ENCODE measurements at places on chromosomes 2 and 18. TPM values are rescaled to one million over a fixed set of nuclear protein-coding genes. Genes with fewer than 3 reads are reported as not detected.

Gene CELF4
- total RNA-seq = not detected

DNA sequence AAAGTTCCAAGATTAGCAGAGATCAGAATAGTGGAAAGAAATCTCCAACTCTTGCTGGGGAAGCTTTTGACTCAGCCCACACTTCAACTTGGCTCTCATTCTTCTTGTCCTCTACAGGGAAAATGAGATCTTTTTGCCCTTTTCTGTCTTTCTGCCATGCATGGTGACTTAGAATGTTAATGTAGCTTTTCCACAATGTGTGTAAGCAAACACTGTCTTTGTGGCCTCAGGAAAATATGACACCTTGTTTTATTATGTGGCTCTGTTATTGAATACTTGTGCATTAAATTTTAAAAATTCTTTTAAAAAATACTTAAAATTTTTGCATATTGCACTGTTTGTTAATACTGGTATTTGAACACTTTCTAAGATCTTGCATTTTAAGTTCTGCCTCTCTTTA is 65.4 kb upstream of the WDR75 start:
- DNase-seq = no peak

Gene REG3G
- not detected for total RNA-seq

DNA sequence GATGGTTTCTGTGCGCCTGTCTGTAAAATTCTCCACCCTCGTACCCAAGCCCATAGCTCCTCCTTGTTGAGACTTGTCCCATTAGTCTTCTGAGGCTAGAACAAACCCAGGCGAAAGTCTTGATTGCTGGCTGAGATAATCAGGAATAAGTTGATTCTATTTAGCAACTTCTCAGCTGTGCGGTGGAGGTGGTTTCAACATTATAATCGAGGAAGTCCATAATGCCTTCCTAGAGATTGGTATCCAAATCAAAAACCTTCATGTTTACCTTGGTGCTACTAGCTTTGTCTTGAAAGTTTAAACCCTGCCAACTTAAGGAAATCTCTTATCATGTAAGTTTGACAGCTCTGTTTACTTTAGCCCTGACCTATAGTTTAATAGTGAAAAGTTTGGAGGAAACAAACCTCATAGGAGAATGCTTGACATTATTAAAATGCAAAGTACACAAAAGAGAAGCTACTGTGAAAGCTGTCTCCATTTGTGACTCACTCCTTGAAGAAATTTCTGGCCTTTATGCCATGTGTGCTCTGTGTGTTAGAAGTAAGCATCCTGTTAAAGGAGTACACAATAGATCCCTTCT is 36.6 kb upstream of the DSC1 start:
- no peak for DNase-seq

Gene AKAIN1
- total RNA-seq = not detected

Gene NETO1
- total RNA-seq = 0.63 TPM

DNA sequence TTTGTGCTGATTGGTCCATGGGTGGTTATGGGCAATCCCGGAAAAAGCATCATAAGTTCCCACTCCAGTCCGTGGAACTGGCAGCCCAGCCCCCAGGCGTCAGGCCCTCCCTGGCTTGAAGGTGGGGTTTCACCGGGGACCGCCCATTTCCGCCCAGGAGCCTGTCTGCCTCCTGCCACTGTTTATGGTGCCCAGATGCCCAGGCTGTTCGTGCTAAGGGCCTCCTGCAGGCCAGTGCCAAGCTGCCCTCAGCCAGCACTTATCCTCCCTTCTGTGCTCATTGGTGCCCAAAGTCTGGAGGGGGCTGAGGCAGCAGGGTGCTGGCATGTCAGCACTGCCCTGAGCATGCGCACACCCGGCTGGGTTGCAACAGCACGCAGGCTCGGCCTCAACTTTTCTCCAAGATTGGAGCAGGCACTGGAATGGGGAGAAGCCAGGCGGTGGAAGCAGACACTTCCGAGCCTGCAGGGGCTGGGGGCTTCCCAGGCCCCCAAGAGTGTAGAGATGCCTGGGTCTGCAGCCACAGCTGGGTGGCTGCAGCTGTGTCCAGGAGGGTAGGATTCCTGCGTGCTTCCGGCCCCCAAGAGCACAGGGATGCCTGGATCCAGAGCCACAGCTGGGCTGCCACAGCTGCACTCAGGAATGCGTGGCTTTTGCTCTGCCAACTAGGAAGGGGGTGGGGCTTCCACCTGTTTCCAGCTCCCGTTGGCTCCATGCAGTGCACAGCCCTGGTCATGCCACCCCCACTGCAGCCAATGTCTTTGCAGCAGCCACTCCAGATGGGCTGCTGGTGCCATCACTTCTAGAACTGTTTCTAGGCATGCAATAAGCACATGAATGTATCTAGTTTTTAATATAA is 74.0 kb downstream of the AGPS start:
- DNase-seq = no peak
